ENCODE measurements at places on chromosomes 4 and X.

DNA sequence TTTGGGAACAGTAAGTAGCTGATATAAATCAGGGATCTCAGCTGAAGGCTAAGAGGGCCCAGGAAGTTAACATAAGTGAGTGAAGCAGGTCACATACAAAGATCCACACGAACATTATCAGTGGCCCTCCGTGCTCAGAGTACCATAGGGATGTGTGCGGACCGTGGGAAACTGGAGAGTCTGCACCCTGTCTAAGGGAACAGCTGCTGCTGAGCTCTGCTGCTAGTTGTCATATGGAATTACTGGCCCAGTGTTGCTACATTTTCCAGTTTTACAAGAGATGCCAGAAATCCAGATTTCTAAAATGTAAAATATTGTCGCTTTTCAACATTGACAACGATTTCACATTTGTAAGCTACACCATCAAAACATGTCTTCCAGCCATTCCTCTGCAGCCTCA lies 90.5 kb downstream of the RTL5 start:
- DNase-seq = no peak

GRCh38 chr4:111136438-111136837 lies 513.6 kb upstream of the PITX2 start:
- DNase-seq = no peak

- DNase-seq = no peak
These were observed 460.4 kb upstream of the DIAPH2 start for GRCh38 chrX:96224279-96224678.

DNA sequence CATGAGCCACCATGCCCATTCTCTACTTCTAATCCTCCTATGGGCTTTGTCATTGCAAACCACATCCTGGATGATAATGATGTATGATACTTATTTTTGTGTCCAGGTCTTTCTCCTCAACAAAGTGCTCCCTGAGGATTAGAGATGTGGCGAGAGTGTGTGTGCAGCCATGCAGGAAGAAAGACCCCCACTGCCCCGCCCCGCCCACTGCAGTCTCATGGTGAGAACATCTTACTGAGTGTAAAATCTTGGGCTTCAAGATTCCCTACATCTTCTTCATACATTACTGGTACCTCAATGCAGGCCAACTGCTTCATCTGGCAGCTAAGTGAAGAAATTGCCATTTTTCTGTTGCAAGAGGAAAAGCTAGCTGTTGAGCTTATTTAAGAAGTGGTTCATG lies 25.9 kb upstream of the MAP3K15 start:
- no peak for DNase-seq

DNA sequence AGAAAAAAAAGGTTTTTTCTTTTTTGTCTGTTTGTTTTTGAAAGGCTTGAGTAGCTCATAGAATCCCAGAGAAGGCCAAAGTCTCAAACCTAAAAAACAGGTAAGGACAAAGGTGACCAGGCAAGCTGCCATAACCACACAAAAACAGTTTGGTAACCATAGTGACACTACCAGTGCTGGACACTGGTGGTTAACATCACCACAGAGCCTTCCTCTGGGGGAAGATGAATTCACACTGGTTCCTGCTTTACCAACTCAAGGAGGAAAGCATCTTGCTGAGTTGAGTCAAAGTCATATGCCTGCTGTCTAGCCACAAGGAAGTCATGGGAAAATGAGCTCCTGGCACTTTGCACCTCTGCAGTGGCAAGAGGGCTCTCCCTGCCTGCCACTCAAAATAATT lies 32.5 kb downstream of the IDS start:
- DNase-seq = no peak

DNA sequence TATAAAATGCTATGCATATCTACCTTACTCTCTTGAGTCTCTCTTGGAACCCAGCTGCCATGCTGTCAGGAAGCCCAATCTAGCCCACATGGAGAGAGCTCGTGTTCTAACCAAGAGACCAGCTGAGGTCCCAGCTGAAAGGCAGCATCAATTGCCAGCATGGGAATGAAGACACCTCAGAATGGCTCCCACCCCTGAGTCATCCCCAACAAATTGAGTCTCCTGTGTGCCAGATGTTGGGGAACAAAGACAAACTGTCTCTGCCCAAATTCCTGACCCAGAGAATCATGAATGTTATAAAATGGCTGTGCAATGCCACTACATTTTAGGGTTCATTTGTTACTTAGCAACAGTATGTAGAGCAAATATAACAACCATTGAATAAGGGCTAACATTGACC lies 105.2 kb upstream of the STX18 start:
- DNase-seq = no peak

DNA sequence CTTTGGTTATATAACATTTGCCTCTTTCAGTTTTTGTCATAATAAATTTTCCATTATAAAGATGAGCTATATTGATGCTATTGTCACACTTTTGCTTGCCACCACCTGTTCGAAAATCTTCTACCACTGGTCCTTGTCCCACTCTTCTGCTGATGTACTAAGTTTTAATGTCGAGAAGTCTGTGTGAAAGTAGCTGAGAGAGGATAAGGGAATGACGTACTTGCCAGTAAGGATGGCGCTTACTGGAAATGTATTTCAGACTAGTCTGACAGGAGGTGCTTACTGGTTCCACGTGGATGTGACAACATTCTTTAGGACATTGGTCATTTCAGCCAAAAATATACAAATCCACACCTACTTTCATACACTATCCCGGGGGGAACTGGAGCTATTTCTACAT lies 132.7 kb upstream of the NR3C2 start:
- no peak for DNase-seq

- no peak for DNase-seq
These were observed 32.1 kb downstream of the HUWE1 start for GRCh38 chrX:53654376-53654775.

DNA sequence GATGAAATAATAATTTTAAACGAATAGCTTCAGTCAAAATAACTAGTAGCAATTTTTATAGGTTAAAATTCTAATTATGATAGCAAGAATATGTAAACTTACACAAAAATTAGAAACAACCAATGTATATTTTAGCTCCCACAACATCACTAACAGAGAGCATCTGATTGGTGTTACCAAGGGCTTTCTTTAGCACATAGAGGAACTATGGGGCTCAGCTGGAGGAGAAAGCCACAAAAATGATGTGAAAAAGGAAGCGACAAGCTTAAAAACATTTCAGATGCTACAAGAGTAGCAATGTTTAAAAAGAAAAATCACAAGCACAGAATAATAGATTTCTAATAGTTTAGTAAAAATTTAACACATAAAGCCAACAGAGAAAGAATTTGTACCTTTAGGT lies 56.3 kb downstream of the ATP8A1 start:
- no peak for DNase-seq

DNA sequence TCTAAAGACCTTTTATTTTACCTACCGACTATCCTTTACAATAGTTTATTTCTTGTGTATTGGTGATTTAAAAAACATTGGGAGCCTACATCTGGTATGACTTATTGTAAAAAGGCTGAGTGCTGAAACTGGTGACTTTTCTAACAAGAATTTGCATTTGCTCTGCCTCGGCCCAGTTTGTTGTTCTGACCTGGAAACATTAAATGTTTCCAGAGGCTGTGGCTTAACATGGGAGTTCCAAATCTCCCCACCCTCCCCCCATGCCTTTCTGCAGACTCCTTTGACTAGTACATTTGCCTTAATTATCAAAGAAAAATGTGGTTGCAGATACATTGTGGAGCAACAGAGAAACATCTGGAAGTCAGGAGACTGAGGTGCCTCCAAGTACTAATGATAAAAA lies 39.8 kb downstream of the SPCS3 start:
- no peak for DNase-seq

- DNase-seq = no peak
These were observed 8.1 kb upstream of the CYTL1 start for GRCh38 chr4:5027346-5027745.

DNA sequence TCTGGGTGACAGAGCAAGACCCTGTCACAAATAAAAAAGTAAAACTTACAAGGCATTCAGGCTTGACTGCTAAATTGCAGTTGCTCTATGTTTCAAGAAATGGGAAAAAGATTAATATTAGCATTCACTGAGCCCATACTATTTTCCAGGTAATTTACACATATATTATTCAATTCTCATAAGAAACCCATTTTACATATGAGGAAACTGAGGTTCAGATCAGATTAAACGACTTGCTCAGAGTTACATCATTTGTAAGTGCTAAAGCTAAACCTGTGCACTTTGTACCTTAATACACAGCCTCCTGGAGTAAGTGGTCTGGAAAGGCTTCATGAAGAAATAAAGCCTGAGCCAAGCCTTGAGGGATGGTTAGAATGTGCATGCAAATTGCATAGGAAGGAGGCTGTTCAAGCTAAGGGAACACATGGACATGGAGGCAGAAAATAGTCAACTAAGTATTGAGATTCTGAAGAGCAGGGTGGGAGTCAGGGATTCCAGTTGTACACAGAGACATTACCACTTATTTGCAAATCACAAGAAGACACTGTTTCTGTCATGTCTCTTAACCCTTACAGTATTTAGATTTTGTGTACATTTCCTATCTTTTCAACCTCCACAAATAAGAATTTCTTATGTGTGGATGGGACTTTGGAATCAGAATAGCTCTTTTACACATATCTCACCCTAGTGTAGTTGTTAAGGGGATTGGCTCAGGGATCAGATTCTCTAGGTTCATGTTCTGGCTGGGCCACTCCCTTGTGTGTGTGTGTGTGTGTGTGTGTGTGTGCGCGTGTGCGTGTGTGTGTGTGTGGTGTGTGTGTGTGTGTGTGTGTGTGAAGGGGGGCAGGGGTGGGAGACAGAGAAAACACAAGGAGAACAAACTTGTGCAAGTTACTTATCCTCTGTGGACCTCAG lies 113.4 kb downstream of the TMEM164 start:
- DNase-seq = no peak

DNA sequence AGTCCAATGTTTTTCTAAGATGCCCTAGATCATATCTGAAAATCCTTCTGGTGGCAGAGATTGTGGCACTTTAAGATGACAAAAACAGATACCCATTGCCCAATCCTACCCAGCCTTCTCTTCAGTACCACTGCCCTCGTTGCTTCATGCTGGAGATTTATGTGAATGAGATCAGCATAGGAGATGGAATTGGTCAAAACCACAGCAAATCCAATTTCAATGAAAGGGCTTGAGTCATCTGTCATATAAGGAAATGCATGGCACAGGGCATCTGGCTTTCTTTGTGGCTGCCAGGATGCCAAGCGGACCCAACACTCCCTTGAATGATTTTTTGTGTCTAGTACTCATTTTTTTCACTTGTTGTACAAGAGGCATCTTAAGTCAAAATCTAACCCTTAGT lies 16.8 kb downstream of the AFF2 start:
- DNase-seq = no peak

GRCh38 chr4:174215961-174216680 lies 67.3 kb downstream of the FBXO8 start:
- DNase-seq = no peak

DNA sequence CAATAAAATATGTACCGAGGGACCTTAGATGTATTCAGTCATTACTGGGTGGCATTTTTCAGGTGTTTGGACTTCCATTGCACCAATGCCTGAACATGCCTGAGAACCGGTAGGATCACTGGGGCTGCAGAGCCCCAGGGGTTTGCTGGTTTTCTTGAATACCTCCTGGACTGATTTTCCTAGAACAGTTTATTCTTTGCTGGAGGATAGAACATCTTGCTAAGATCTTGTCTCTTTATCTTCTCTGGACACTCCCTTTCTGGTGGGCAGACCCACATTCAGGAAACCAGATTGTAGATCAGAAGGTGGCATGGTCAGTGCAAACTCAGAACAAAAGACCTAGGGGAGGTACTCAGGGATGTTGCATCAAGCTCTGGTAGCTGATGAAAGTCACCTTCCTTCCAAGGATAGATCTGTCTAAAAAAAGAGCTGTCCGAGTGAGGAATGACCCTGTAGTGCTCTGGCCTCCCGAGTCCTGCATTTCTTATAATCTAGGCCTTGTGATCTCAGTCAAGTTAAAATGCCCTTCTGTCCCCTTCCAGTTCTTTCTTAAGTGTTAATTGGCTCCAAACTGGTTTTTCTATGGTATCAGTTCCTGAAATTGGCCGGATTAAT lies 84.8 kb downstream of the CLDN34 start:
- DNase-seq = no peak

GRCh38 chr4:115515366-115515765 lies 401.9 kb upstream of the NDST4 start:
- DNase-seq = no peak

DNA sequence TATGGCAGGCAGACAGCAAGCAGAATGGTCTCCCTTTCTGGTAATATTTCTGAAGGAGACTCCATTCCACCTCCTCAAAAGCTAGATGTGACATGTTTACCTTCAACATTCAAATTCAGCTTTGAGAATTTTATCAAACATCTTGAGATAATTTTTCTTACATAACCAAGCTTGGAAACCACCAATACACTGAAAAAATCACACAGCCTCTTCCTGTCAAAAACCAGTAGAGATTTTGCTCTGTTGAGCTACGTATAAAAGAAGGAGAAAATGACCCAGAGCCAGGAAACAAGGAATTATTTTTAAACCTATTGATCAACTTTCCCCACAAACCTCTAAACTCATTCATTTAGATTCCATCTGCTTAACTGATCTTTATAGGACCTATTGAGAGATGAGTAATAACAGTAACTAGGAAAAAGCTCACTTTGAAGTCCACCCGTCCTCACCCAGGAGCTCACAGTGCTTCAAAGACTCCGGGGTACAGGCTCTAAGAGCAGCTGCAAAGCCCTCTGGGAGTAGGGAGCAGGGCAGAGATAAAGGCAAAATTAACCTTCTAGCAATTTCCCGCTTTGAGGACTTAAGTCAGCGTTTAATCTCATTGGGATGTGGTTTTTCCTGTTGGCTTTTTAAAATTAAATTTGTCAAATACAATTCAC lies 318.2 kb upstream of the RASGEF1B start:
- DNase-seq = no peak

- DNase-seq = no peak
These were observed 4.1 kb downstream of the PPA2 start for GRCh38 chr4:105469736-105470135.

All from NCI-H2171 (cell line).